Stimulated activated CD4-positive, alpha-beta T cell treated with anti-CD3 and anti-CD28 coated beads, Interleukin-15, amount 100 ng/mL, for 1 hour (primary cell): ENCODE measurements at places on chromosomes 2 and 18.
A peak's percentile ranks its signal among the peaks of the same experiment; 100 is the strongest.

DNA sequence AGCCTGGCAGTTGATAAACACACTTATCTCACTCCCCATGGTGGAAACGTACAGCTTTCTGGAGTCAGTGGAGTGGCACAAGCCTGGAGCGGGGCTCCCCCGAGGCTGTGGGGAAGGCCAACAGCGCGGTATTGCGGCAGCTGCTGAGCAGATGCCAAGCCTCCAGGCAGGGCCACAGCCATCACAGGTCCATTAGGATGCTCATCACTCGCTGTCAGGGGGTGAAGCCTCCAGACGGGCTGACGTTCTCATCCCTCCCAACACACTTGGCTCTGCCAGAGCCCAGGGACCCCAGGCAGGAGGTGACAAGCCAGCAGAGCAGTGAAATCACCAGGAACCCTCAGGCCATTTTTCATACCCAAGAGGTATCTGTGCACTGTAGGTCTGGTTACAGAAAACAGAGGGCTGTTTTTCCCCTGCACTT lies 529.2 kb upstream of the KLHL29 start:
- no peak for DNase-seq

GRCh38 chr2:45156605-45157004 lies 147.4 kb upstream of the SIX2 start:
- no peak for DNase-seq

- no peak for DNase-seq
Measured at GRCh38 chr2:2681711-2682251, 350.7 kb upstream of the MYT1L start.

GRCh38 chr18:58761241-58761969 lies 90.1 kb downstream of the MALT1 start:
- no peak for DNase-seq

- DNase-seq, result no peak
Measured at GRCh38 chr2:24050041-24050979, 769 bp downstream of the FKBP1B start.

DNA sequence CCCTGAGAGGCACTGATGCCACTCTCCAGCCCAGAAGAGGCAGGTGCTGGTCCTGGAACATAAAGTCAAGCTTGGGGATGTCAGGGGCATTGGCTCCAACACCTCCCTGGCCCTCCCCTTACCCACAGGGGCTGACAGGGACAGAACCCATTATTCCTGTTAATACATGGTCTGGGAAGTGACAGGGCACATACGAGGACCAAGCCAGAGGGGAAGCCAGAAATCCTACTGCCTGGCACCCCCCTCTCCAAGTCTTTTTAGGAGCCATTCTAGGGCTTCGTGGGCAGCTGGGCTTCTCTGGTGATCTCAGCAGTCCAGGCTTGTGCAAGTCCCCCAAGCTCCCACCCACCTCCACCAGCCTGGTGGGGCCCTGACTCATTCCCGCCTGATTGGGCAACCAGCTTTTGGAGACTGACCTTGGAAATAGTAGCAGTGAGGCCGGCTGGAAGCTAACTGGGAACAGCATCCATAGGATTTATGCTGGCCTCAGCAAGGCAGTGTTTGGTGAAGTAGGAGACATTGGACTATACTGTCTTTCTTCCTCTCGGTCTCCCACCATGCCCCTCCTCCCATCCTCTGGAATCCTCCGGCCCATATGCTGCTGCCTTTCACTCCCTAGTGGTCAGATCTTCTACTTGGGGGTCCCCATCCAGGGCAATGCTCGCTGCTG lies 86.4 kb upstream of the HK2 start:
- DNase-seq, result no peak

GRCh38 chr18:39346916-39347315 lies 1781.3 kb upstream of the CELF4 start:
- DNase-seq, result no peak

DNA sequence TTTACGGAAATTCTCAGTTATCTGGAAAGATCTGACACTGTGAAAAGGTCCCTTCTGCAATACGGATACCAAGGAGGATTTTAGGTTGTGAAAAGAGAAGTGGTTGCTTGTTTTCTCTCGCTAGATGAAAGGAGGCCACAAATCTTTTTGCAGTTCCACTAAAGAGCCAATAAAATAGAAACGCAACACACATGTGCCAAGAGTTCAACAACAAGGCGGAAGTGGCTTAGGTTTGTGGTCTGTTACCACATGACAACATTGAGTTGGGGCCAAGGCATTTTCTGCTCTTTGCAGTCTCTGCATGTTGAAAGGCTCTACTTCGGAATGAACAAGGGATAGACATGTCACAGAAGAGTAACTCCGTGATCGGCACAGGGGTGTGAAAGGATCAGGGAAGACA lies 115.7 kb upstream of the OSR1 start:
- peak; percentile 6 for DNase-seq

GRCh38 chr2:2827046-2827636 lies 496.1 kb upstream of the MYT1L start:
- DNase-seq, result no peak

DNA sequence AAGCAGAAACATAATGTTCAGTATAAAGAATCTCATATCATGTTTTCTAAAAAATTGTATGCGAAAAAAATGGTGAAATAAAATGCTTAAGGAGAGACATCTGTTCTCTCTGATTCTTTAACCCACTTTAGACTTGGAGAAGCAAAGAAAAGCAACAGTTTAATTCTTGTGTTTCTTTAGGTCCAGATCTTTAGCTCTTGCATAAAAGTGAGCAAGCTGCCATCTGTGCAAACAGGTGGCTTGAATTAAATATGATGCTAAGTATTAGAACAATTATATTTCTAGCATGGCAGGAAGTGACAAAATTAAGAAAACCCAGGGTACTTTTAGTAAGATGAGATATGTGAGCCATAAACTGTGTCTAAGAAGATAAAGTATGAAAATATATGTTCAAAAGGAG lies 1038.3 kb downstream of the DPP10 start:
- DNase-seq, result no peak

DNA sequence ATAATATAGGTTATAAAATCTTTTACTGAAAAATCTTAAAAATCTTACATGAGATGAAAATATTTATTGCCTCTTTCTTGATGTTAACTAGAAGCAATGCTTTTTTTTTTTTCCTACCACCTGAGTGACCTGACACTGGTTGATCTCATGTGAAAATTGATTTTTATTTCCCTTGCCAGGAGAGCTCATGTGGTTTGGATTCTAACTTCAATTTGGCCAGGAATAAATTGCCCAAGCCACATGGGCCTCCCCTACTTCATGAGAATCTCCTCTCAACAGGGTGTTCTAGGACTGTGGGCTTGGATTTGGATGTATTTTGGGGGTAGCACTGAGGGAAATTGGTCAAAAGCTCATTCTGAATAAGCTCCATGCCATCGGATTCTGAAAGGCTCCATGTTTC lies 20.1 kb downstream of the IDH1 start:
- no peak for DNase-seq

DNA sequence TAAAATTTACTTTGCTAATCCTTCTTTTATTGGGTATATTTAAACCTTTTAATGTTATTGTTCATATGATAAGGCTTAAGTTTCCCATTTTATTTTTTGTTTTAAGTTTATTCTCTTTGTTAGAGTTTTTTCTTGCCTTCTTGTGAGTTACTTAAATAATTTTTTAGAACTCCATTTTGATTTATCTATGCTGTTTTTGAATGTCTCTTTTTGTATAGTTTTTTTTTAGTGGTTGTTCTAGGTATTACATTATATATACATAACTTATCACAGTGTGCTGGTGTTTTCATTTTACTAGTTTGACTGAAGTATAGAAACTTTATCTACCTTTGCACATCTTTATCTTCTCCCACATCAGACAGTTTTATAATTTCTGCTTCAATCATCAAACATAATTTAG lies 49.4 kb upstream of the TGFA start:
- no peak for DNase-seq

DNA sequence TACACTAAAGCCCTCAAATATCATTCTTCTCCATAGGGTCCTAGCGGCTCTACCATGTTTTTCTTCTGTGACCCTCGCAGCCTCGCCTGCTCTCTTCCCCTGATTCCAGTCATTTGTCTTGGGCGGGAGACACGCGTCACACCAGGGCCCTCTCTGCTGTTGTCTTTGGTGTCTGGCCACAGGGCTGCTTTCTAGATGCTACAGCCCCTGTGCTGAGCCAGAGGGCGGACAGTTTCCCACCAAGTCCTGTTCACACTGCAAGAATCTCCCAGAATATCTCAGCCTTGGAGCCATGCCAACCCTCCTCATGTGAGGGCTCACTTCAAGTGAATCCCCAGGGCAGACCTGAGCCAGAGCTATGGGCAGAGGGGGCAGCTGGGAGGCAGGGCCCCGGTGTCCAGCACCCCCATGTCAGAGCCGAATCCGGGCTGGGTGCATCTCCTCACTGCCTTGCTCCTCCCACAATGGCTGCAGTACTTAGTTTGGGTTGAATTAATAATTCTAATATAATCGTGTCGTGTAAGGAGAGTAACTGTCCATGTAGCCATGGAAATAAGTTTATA lies 42.1 kb downstream of the DIPK1C start:
- no peak for DNase-seq

GRCh38 chr2:131040661-131041401 lies 52.4 kb downstream of the FAM168B start:
- DNase-seq, result no peak

GRCh38 chr2:109383505-109384307 lies 230.1 kb downstream of the SEPTIN10 start:
- DNase-seq, result no peak

GRCh38 chr2:59288771-59289170 lies 1047.6 kb upstream of the FANCL start:
- DNase-seq, result no peak

DNA sequence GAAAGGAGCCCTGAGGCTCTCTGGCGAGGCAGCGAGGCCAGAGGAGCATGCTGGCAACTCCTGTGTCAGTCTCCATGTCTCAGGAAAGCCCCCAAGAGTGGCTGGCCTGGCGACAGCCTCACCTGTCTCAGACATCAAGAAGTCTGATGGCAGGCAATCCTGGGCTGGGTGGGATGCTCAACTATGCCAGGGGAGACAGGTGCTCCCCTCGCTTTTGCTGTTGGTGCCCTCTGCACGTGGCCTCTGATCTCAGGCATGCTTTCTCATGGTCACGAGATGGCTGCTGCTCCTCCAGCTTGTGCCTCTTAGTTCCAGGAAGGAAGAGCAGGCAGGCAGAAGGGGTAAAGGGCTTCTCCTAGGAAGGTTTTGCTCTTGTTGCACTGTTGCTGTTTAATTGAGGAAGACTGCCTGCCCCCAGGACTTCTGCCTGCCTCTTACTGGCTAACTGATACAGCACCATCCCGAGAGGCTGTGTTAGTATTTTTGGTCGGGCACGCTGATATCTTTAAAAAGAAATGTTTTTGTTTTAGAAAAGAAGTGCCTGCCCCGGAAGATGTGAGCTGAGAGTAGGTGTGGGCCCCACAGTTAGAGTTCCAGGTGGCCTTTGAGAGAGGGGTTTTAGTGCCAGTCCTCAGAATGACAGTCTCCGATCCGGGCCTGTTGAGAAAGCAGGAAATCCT lies 344.8 kb upstream of the HS6ST1 start:
- no peak for DNase-seq

DNA sequence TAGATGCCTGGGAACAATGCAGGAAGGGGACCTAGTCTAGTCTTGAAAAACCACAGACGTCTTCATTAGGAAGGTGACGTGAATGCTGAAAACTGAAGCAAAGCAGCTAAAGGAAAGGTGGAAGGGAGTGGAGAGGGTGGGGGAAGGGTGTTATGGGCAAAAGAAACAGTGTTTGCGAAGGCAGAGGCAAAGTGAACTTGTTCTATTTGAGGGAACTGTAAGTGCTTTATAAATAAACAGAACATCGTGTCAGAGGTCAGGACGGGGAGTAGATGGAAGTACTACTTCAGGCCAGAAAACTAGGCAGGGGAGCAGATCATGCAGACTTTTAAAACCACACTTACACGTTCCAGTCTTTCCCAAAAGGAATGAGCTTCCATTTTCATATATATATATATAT lies 57.8 kb downstream of the FASTKD2 start:
- no peak for DNase-seq

DNA sequence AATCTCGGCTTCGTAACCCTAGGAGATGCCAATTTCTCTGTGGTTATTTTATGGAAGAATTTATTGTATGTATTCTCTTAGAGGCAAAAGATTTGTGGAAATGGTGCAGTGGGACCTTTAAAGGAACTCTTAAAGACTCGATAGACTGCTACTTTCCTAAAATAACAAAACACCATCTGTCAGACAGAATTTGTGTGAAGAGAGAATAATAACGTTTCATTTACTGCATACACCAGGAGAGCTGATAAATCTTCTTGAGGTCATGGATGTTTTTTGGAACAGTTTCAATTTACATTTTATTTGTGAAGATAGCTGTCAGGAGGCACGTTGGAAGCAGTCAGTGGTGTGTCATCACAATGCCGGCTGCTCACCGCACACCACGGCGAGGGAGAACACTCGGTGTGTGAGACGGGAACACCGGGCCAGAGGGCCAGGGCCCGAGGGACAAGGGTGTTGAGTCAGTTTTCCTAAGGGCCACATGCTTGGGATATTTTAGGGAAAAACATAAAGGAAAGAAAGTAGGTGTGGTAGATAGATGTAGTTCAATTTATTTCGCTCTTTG lies 1681.0 kb upstream of the DDX18 start:
- DNase-seq, result no peak

DNA sequence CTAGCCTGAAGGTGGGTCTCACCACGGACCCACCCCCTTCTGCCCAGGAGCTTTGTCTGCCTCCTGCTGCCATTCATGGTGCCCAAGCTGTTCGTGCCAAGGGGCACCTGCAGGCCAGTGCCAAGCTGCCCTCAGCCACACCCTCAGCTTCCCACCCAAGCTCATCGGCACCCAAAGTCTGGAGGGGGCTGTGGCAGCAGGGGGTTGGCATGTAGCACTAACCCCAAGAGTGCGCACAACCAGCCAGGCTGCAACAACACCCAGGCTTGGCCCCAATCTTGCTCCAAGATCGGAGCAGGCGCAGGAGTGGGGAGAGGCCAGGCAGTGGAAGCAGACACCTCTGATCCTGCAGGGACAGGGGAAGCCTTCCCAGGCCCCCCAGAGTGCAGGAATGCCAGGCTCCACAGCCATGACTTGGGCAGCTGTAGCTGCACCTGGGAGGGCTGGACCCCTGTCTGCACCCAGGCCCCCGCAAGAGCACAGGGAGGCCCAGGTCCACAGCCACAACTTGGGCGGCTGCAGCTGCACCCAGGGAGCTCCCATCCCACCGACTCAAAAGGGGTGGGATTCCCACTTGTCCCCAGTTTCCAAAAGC lies 89.9 kb downstream of the ATAD2B start:
- no peak for DNase-seq

DNA sequence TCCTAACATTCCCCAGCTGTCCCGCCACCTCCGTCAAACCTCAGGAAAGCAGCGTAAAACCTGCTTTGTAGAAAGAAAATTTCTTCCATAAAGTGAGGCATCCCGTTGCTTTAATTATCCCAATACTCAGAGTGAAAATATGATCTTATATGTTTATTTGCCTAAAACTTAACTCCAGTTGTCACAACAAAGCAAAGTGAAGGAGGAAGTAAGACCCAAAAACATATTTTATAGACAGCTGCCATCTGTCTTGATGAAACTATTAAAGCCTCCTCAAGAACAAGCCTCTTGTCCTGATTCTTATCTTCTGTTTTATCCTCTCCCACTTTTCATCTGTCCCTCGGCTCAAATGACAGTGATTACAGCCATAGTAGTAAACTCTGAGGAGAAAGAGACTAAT lies 28.9 kb upstream of the LPIN2 start:
- no peak for DNase-seq
